ENCODE measurements at places on chromosomes 3 and 15. TPM values are rescaled to one million over a fixed set of nuclear protein-coding genes. Genes with fewer than 3 reads are reported as not detected.

The GP9 gene
- not detected for total RNA-seq

The RPL14 gene
- total RNA-seq, result 898 TPM

The RLBP1 gene
- 37.2 TPM for total RNA-seq

The REC114 gene
- total RNA-seq, result not detected

The GABRR3 gene
- not detected for total RNA-seq

The DZIP1L gene
- 27.4 TPM for total RNA-seq

The ROPN1B gene
- total RNA-seq, result 41.5 TPM

Measured in SK-MEL-5 (cell line).